ENCODE measurements at places on chromosomes 12 and 14.

GRCh38 chr12:75635606-75636444, 124.4 kb upstream of the KRR1 start:
- peaks cover 39% of the 10 kb centered on the region for H3K4me1 ChIP-seq
- H3K4me3 ChIP-seq: no peak overlapping the region
- peak overlapping the region; percentile 36 for H3K27ac ChIP-seq
- DNase-seq: no peak
- no peaks in the 10 kb centered on the region for H3K27me3 ChIP-seq
- H3K36me3 ChIP-seq: no peaks in the 10 kb centered on the region

- H3K4me3 ChIP-seq: no peak overlapping the region
- no peaks in the 10 kb centered on the region for H3K4me1 ChIP-seq
- H3K27ac ChIP-seq: no peak overlapping the region
These were observed 13.0 kb downstream of the ZFP36L1 start for GRCh38 chr14:68779761-68780323.

- no peaks in the 10 kb centered on the region for H3K36me3 ChIP-seq
- H3K4me1 ChIP-seq: peaks cover 4% of the 10 kb centered on the region
- H3K27me3 ChIP-seq: no peaks in the 10 kb centered on the region
- no peak overlapping the region for H3K27ac ChIP-seq
- no peak overlapping the region for H3K4me3 ChIP-seq
- no peak for DNase-seq
These were observed 343.9 kb downstream of the NPAS3 start for GRCh38 chr14:33282331-33283230.

GRCh38 chr14:69695322-69696203, 71.4 kb upstream of the SRSF5 start:
- H3K4me3 ChIP-seq: peak overlapping the region; percentile 51
- DNase-seq: peak; percentile 81
- H3K36me3 ChIP-seq: no peaks in the 10 kb centered on the region
- peaks cover 90% of the 10 kb centered on the region for H3K4me1 ChIP-seq

DNA sequence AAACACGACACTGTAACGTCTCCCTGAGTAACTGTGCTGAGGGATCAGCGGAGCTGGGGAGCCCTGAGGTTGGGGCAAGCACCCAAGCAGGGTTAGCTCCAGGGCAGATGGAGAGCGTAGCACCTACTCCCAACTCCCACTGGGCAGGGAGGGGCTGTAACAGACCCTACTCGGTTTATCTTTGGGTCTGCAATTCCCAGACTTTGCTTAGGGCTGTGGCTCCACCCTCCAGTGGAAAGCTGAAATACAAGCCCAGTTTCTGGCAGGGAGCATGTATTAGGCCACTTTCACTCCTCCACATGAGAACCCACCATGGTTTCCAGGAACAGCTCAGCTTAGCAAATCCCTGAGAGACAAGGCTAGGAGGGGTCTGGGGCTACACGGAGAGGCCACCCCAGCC, 17.3 kb upstream of the TC2N start:
- no peaks in the 10 kb centered on the region for H3K36me3 ChIP-seq
- no peaks in the 10 kb centered on the region for H3K27me3 ChIP-seq
- no peak for DNase-seq
- H3K4me3 ChIP-seq: no peak overlapping the region
- H3K27ac ChIP-seq: no peak overlapping the region

- no peak overlapping the region for H3K27ac ChIP-seq
- H3K36me3 ChIP-seq: no peaks in the 10 kb centered on the region
- H3K4me1 ChIP-seq: no peaks in the 10 kb centered on the region
- H3K4me3 ChIP-seq: no peak overlapping the region
These were observed 133.4 kb downstream of the AACS start for GRCh38 chr12:125198652-125199051.

- no peak overlapping the region for H3K27ac ChIP-seq
- no peak for DNase-seq
- H3K4me3 ChIP-seq: no peak overlapping the region
These were observed 940.8 kb downstream of the SLC6A15 start for GRCh38 chr12:83971781-83972180.

- no peak for DNase-seq
- H3K4me3 ChIP-seq: no peak overlapping the region
- no peaks in the 10 kb centered on the region for H3K27me3 ChIP-seq
- no peak overlapping the region for H3K27ac ChIP-seq
- no peaks in the 10 kb centered on the region for H3K4me1 ChIP-seq
These were observed 45.0 kb upstream of the AMN1 start for GRCh38 chr12:31773867-31774266.

- no peaks in the 10 kb centered on the region for H3K27me3 ChIP-seq
- DNase-seq: peak; percentile 76
- no peak overlapping the region for H3K4me3 ChIP-seq
- H3K36me3 ChIP-seq: no peaks in the 10 kb centered on the region
- peaks cover 10% of the 10 kb centered on the region for H3K4me1 ChIP-seq
These were observed 16.8 kb upstream of the ITPK1 start for GRCh38 chr14:93132472-93133065.

GRCh38 chr12:132471011-132471857, 18.7 kb upstream of the FBRSL1 start:
- no peak overlapping the region for H3K27ac ChIP-seq
- no peak overlapping the region for H3K4me3 ChIP-seq
- peak; percentile 72 for DNase-seq
- no peaks in the 10 kb centered on the region for H3K27me3 ChIP-seq

- peaks cover 53% of the 10 kb centered on the region for H3K4me1 ChIP-seq
- H3K27me3 ChIP-seq: no peaks in the 10 kb centered on the region
- H3K36me3 ChIP-seq: peaks cover 27% of the 10 kb centered on the region
- peak overlapping the region; percentile 97 for H3K4me3 ChIP-seq
These were observed 202 bp downstream of the YAF2 start for GRCh38 chr12:42237853-42238239.

DNA sequence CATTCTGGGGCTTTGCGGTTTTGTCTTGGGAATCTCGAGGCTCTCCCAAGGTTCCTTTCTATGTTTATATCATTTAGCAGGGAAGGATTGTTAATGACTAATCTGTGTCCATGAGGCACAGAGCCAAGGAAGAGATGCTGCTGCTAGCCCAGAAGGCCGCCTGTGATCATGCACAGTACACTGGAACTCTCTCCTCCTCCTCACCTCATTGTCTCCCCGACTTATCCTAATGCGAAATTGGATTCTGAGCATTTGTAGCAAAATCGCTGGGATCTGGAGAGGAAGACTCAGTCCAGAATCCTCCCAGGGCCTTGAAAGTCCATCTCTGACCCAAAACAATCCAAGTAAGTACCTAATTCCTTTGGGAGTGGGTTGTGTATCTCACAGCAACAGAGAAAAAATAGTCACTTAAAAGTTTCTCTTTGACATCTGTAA, at the start of gene NR1H4:
TSS of gene NR1H4 (plus strand) at position 151 of the 435 bp plus-strand sequence. CDS start 19,458 bp downstream, outside the sequence.
- no peak for DNase-seq
- H3K4me3 ChIP-seq: no peak within 1 kb of the TSS
- no peaks in the 10 kb centered on the region for H3K36me3 ChIP-seq
- no peaks in the 10 kb centered on the region for H3K4me1 ChIP-seq

DNA sequence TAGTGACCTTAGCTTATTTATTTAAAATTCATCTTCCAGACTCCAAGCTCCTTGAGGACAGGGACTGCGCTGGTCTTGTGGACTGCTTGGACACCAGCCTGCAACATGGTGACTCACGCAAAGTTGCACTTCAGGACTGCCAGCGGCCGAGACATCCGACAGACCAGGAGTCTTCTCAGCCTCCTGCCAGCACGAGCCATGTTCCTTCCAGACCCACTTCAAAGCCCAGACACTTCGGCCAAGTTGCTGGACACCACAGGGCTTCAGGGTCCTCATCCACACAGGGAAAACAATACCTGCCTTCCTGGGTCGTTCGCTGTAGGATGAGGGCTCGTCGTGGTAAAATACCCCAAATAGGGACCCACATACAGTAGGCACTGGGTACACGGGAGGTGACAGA, 88.7 kb downstream of the BCL11B start:
- no peaks in the 10 kb centered on the region for H3K36me3 ChIP-seq
- H3K4me3 ChIP-seq: no peak overlapping the region
- DNase-seq: no peak

DNA sequence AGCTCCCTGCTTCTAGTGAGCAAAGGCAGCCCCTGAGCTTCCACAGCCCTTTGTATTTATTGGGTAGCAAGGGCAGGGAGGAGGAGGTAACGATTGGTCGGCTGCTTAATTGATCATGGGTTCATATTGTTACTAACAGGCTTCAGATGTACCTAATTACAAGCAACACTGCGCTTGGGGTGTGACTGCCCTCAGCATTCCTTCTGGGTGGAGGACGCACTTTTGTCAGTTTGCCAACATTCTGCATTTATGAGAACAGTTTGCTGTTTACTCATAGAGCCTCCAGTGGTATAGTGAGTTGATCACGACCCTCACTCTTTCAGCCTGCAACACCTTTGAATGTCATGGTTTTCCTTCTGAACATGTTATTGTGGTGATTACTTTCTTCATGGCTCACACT, 9.6 kb downstream of the TSHR start:
- DNase-seq: no peak
- H3K36me3 ChIP-seq: no peaks in the 10 kb centered on the region
- H3K27me3 ChIP-seq: no peaks in the 10 kb centered on the region
- peaks cover 2% of the 10 kb centered on the region for H3K4me1 ChIP-seq
- H3K4me3 ChIP-seq: no peak overlapping the region

GRCh38 chr14:26896447-26896846, 298.6 kb upstream of the NOVA1 start:
- no peak for DNase-seq
- H3K4me1 ChIP-seq: no peaks in the 10 kb centered on the region
- no peaks in the 10 kb centered on the region for H3K36me3 ChIP-seq
- no peak overlapping the region for H3K27ac ChIP-seq
- H3K4me3 ChIP-seq: no peak overlapping the region
- no peaks in the 10 kb centered on the region for H3K27me3 ChIP-seq

DNA sequence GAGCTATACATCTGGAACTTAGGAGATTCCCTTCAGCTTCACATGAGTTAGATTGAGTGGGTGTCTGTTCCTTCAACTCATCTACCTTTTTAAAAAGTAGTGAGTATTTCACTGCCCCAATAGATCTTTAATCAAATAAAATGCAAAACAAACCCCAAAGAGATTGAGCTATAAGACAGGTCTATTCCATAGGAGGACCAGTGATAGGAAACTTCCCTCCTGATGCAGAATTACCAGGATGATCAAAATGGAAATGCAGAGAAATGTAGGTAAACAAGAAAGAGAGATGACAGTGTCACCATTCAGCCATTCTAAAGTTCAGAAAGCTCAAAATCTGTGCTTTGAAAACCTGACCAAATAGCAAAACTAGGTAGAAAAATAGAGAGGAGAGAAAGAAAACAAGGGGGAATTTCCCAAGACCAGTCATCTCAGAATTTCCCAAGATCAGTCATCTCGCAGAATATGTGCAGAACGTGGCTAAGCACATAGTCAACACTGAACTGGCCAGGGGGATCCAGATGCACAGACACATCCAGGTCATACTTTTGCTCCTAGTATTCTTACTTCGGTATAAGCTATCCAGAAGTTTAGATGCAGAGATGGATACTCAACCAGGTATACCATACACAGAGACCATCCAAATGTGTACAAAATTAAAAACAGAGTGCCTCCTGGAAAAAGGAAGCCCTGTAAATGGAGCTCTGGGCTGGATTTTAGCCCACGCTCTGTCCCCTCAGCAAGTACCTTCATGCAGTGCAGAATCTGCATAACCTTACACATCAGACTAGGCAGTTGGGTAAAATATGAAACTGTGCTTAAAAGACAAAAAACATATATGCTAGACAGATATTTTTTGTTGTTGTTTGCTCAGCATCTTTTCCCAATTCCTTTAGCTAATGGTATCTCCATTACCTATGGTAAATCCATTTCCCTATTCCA, 27.4 kb downstream of the SLC41A2 start:
- H3K36me3 ChIP-seq: no peaks in the 10 kb centered on the region
- no peaks in the 10 kb centered on the region for H3K27me3 ChIP-seq
- no peaks in the 10 kb centered on the region for H3K4me1 ChIP-seq
- no peak overlapping the region for H3K27ac ChIP-seq
- no peak overlapping the region for H3K4me3 ChIP-seq

DNA sequence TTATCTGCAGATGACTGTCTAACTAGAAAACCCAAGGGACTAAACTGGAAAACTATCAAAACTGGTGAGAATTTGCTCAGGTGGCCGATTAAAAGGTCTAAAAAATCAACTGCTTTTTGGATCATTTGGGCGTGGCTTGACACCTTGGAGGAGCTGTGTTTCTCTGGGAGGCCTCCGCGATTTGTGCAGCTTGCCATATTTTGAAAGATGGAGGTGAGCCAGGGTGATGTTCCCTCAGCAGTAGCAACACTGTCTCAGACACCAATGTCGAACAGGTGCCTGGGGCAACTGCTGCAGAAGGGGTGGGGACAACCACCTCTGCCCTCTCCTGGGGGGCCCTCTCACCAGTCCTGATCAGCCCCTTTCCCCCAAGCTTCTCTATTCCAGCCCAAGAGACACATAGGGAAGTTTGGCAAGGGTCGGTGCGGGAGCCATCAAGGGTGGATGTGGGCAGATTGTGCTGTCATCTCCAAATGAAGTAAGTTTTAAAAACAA, 3.8 kb downstream of the CCDC177 start:
- no peak overlapping the region for H3K27ac ChIP-seq
- no peaks in the 10 kb centered on the region for H3K27me3 ChIP-seq
- peaks cover 13% of the 10 kb centered on the region for H3K4me1 ChIP-seq
